ENCODE measurements at places on chromosomes 7 and 10.

GRCh38 chr10:44044549-44044948 lies 340.3 kb downstream of the CXCL12 start:
- no peak for DNase-seq

DNA sequence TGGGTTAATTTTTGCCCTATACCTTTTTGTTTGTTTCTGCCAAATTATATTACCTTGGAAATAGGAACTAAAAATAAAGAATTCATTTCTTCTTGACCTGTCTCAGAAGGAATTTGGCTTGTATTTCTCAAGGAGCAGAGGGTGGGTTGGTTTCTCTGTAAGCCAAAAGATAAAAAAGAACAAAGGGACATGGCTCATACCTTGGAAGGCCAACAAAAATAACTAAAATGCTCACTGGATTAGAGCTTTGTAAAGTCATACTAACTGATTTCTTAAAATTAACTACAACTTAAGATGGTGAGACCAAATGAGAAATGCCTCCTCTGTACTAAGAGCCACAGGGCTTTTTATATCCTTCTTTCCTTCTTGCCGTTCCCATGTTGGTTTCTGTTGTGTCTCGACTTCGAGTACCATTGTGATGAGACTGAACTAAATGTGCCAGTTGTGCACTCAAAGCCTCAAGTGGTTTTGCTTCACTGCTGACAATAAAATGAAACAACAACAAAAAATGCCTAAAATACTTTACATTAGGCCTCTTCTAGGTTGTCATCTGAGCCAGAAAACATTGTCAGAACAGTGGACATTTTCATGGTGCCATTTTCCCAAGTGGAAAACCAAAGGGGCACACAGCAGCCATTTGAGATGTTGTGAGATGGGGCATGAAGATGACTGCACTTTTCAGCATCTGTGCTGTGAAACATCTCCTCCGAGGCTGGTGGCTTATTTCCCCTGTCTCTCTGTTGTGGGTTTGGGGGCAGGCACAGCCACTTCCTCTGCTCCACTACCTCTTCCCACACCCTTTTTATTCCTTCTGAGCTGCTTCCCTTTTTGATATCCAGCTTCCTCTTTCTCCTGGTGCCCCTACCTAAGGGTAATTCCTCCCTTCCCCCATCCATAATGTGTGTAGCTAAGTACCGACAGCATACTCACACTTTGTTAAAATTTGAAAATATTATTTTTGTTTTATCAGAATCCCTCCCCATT lies 51.8 kb upstream of the AGR3 start:
- no peak for DNase-seq

- DNase-seq = no peak
Measured at GRCh38 chr7:157389951-157390730, 53.3 kb downstream of the DNAJB6 start.

- no peak for DNase-seq
Measured at GRCh38 chr7:35025369-35025870, 11.9 kb downstream of the DPY19L1 start.

DNA sequence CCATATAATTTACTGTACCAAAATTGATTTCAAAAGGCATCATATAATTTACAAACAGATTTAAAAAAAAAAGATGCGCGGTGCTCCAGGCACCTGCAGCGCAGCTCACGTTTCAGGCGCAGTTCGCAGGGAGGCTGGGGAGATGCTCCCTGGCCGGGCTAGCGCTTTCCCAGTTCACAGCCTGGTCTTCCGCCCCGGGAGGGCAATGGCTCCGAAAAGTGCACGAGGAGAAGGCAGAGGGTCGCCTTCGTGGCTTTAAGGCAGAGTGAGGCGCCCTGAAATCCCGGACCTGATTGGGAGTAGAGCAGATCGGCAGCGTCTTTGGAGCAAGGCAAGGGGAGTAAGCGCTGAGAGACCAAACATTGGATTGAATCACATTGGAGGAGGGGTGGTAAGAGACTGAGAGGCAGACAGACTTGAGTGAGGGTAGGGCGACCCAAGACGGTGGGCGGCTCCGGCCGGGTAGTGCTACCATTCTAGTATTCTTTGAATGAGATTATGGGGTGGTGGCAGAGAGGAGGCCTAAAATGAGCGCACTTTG lies 1.5 kb downstream of the NEUROG3 start:
- no peak for DNase-seq

GRCh38 chr7:50615519-50616080 lies 50.4 kb upstream of the DDC start:
- DNase-seq = no peak

DNA sequence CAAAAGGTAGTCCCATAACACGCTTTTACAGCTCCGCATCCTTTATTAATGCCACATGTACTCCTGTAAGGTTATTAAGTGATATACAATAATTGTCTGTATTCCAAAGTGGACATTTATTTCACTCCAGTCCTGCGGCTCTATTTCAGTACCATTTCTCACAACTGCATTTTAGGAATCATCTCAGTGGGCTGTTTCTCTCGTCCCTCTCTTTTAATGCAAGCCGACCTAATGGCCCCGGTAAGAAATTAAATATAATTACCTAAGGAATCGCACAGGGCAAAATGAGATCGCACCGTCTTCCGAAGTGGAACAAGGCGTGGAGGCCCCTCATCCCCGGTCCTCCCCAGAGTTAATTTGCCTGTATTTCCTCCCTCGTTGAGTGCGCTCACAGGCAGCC lies 216.5 kb downstream of the RAB11FIP2 start:
- no peak for DNase-seq

- DNase-seq = no peak
Measured at GRCh38 chr7:143360788-143361551, 1.5 kb downstream of the FAM131B start.

DNA sequence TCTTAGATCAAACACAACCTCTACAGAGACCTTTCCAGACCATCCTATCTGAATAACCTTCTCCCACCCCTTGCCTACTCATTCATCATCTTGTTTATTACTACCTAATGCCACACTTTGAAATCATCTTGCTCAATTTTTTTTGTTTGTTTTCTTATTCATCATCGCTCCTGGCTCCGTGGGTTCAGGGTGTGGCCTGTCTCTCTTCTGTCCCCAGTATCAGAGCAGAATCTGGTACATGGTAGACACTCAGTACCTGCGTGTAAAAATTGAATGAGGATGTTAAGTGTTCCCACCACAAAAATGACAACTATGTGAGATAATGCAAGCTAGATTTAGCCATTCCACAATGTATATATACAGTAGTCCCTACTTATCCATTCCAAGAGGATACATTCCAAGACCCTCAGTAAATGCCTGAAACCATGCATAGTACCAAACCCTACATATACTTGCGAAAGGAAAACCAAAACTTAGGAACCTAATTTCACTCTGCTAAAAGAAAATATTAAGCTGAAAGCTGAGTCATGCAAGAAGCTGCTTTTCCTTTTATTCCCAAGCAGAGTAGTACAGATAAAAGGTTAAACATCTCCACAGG lies 72.1 kb upstream of the SEC61G start:
- no peak for DNase-seq

GRCh38 chr7:130494431-130494858 lies 2.6 kb downstream of the MEST start:
- DNase-seq = no peak

- DNase-seq = no peak
Measured at GRCh38 chr7:156459067-156459466, 181.5 kb upstream of the RNF32 start.

- no peak for DNase-seq
Measured at GRCh38 chr10:79482304-79482703, 30.0 kb upstream of the EIF5AL1 start.

DNA sequence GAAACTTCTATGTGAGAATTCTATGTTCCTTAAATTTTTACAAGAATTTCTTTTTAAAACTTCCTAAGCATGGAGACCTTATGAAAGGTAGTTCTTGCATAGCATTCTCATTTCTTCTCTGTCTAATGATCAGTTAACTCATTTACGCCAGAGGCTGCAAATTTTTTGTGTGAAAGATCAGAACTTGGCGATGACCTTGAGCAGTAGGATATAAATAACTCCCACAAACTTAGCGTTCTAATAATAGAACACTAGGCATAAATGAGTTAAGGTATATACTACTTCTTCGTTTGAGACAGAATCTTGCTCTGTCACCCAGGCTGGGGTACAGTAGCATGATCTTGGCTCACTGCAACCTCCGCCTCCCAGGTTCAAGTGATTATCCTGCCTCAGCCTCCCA lies 13.7 kb downstream of the PILRA start:
- DNase-seq = no peak

GRCh38 chr7:22292531-22292930 lies 64.4 kb downstream of the RAPGEF5 start:
- DNase-seq = no peak

DNA sequence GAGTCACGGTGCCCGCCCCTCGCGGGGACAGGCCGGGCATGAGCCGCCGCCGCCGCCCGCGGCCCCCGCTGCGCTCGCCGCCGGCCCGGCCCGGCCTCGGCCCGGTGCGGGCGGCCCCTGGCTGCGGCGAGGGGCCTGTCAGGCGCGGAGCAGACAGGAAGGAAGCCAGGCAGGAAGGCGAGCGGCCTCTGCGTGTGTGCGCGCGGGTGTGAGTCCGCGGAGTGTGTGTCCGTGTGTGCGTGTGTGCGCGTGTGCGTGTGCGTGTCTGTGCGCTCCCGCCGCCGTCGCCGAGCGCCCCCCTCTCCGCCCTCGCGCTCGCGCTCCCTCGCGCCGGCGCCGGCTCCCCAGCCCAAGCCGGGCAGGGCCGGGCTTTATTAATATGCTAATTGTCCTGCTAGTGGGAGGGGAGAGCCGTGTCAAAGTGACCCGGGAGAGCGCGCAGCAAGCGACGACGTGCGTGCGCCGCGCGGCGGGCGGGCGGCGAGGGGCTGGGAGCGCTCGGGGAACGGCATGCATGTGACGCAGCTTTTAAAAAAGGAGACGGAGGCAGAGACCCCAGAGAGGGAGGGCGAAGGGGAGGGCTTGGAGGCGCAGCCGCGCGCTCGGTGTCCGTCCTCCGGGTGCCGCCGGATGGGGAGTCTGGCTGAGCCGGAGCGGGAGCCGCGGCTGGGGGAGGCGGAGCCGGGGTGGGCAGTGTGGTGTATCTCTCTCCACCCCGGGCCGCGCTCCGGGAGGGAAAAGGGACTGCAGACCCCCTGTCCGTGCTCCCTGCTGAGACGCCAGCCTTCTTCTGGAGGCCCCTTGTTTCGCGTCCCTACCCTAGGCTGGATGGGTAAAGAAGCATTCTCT lies at the start of gene LDB1:
TSS of gene LDB1 (minus strand) at position 227 of the 849 bp plus-strand sequence. CDS start 258 bp downstream, outside the sequence.
- DNase-seq = no peak

- no peak for DNase-seq
Measured at GRCh38 chr7:44134943-44135628, 6.0 kb downstream of the MYL7 start.

GRCh38 chr7:68371985-68372384 lies 1226.3 kb upstream of the AUTS2 start:
- DNase-seq = no peak

DNA sequence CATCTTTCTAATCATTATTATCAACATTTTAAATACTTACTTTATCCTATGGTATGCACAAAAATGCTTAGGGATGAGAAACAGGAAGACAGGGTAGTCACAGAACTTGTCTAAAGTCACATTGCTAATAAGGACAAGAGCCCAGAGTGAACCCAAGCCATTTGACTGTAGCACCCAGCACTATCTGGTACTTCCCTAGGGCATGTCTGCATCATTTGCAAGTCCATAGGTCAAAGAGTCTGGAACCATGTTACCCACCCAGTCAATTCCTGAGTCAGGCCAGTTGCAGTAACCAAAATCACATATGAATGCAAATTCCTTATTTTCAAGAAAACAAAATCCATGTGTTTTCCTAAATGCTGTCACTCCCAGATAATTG lies 19.1 kb downstream of the ASAH2 start:
- DNase-seq = no peak

- no peak for DNase-seq
Measured at GRCh38 chr7:106083717-106084116, 28.4 kb downstream of the SYPL1 start.

- DNase-seq = no peak
Measured at GRCh38 chr7:146486519-146486918, 369.9 kb downstream of the CNTNAP2 start.

DNA sequence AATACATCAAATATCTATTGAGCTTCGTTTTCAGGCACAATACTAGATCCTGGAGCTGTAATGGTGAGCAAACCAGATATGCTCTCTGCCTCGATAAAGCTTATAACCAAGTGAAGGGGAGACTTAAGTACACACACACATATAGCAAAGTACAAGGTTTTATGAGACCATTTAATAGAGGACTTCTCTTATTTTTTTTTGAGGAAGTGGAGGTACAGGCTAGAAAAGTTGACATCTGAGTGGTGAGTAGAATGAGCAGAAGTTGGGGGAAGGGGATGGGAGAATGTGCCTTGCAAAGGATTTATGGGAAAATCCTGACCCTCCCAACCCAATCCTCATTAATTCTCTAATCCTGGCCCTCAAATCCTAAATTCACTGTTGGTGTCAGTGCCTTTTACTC lies 7.7 kb downstream of the CCDC136 start:
- DNase-seq = no peak

DNA sequence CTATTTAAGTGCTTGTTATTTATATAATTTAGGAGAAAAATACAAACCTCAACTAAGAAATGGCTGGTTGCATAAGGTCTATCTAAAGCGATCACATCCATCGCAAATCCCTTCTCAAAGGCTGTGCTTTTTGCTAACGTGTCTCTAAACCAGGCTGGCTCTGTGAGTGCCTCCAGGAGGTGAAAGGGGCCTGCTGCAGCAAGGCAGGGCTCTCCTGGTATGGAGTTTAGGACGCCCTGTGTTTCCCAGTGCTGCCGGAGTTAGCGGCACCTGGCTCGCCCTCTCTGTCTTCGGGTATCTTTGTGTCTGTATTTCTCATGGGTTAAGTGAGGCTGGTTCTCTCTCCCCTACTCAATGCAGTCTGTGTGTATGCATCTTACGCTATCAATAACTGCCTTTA lies 68.4 kb upstream of the ATP6V0A4 start:
- no peak for DNase-seq

DNA sequence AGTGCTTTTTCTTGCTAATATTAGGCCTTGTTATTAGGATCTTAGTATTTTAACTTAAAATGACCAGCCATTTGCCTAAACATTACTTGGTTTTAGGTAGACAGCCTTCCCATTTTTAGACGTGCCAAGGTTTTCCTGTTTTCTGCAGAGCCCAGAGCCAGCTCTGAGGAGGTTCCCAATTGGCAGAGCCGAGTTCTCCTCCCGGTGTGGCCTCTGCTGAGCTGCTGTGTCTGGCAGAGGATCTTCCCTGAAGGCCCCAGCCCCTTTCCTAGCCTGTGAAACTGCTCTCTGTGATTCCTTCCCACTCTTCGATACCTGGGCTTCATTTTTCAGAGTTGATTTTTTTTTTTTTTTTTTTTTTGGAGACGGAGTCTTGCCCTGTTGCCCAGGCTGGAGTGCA lies 91.4 kb downstream of the EEPD1 start:
- DNase-seq = no peak

- no peak for DNase-seq
Measured at GRCh38 chr10:12027539-12027938, 15.1 kb downstream of the UPF2 start.

- DNase-seq = no peak
Measured at GRCh38 chr10:78756604-78757343, 312.0 kb upstream of the ZMIZ1 start.
